T47D (cell line): ENCODE measurements at places on chromosomes 2 and 18.

DNA sequence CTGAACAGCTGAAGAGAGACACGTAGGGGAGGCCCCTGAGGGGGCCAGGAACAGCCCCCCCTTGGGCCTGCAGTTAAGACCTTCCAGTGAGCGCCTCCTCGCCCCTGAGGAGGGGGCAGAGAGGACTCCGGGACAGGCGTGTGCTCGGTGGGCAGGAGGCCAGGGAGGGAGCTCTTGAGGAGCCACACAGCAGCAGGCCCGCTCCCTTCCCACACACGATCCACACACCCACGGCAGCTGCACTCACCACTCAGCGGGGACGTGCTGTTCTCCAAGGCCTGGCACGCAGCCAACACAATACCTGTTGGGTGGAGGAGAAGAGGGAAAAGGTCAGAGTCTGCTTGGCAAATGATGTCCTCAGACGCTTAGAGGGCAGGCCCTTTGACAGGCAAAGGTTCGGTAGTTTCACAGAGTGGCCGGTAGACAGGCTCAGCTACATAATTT, 39.0 kb downstream of the TGFA start:
- DNase-seq = no peak

DNA sequence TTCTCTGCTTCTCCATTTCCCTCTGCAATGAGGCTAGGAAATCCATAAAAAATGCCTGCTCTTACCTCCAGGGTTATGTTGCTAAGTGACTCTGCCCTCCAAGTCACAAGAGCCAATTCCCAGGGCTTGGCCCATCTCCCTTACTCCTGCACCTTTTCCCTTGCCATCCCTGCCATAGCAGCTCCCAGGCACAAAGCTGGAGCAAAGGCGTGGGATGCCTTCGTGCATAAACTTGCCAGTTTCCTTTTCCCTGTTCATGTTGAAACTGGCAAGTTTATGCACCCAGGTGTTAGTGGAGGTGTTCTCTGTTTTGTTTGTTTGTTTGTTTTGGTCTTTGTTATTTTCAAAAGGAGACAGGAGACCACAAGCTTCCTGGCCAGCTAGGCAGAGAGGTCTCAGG, 195.1 kb downstream of the ACKR3 start:
- no peak for DNase-seq

- no peak for DNase-seq
These were observed 139.4 kb upstream of the HDAC4 start for GRCh38 chr2:239540174-239540573.

GRCh38 chr18:76386886-76387285, 108.2 kb downstream of the ZNF516 start:
- DNase-seq = no peak
